Myocyte (in vitro differentiated cells): ENCODE measurements at places on chromosomes 4 and X.

GRCh38 chr4:1612278-1613098 is 71.6 kb downstream of the FAM53A start:
- no peak for DNase-seq

GRCh38 chrX:23726191-23726590 is 16.9 kb downstream of the ACOT9 start:
- no peak for DNase-seq

- DNase-seq: peak; percentile 1
Observed at GRCh38 chrX:52271206-52271605, 86.5 kb downstream of the MAGED4 start.

GRCh38 chr4:103424853-103425252 is 226.7 kb upstream of the CENPE start:
- no peak for DNase-seq

GRCh38 chrX:69988955-69989394 is 60.8 kb downstream of the AWAT2 start:
- no peak for DNase-seq

DNA sequence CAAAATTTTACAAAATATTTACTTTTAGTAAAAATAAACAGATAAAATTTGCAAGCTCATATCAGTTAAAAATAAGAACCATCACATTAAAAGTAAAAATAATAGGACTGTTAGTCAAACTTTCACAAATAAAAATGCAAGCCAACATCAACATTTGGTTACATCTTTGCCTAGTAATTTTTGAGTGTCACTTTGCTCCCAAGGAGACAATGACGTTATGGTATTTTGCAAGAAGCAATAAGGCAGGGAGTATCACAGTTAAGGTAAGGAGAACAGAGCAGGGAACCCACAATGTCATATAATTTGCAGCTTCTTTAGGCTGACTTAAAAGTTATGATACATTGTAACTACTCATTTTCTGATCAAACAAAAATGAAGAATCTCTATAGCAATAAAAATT is 98.7 kb downstream of the ATP8A1 start:
- no peak for DNase-seq

GRCh38 chr4:23023121-23023520 is 330.4 kb downstream of the GBA3 start:
- peak; percentile 75 for DNase-seq

- DNase-seq: no peak
Observed at GRCh38 chr4:37885496-37885895, 5.4 kb upstream of the TBC1D1 start.

DNA sequence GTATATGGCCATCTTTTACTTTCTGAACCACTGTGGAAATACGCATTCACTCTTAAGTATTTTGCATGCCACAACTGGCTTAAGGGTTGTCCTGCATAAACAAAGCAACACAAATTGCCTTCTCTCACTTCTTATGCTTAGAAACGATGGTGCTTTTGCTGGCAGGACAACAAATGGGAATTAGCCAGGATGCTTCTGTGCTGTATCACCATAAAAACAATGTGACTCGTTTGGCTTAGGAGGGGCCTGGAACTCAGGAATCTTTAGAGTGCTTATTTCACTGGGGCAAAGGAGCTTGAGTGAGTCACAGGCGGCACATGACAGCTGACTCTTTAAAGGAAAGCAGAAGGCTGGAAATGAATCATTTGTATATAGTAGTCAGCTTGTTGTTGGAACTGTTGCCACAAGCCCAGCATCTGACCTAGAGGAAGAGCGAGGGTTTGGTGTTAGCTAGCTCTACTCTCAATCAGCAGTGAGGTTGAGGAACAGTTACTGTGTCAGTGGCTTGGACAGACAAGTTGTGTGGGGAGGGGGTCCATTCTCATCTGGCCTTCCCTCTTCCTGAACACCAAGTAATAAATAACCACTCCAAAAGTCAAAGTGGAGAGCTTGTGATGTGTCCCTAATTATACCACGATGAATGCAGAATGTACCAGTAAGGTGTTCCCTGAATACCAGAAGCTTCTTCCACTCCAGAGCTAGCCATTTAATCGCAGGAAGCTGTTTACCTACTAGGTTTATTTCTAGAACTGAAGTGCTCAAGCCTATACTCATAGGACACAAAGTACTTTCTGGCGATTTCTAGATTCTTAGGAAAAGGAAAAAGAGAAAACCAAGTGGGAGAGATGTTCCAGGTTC is 293.1 kb downstream of the CAMK2D start:
- DNase-seq: peak; percentile 100

DNA sequence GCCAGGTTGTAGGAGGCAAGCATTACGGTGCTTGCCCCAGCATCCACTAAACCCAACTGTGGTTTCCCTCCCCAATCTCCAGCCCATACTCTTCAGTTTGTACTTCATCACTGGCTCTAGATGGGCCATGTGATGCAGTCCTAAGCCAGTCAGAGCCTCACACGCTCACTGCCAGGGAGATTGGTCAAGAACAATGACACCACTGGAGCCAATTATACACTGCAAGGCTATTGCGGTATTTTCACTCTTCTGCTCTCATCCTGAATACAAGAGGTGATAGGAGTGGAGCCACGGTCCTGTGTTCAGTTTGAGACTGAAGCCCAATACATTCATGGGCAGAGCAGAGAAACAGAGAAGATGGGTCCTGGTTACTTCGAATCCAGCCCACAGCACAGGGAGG is 58.4 kb downstream of the SEPSECS start:
- DNase-seq: no peak

DNA sequence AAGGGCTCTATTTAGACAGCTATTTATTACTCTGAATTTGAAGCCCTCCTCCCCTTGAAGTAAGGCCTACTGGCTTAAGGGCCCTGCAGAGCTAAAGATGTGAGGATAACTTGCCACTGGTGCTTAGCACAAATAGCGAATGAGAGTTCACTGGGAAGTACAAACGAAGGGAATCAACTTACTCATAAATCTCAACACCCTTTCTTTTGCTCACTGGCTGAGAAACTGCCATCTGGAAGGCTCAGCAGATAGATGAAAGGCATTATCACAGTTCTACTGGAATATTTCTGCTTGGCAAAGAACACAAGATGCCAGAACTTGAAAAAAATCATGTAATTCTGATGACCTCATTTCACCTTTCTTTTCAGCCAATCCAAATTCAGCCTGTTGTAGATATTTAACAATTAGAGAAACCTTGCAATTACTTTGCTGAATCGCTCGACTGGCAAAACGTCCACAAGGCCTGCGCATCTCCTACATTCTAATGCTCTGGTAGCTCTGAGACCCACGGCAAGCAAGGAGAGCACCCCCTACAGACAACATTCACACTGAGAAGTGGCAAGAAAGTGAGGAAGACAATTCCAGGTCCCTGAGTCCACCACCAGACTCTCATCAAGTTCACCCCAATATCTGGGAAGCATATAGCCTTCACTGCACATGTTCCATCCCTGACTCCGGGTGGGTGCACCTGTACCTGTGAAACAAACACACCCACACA is 27.5 kb downstream of the TSPAN5 start:
- no peak for DNase-seq

GRCh38 chr4:1374706-1375045 is 27.7 kb downstream of the UVSSA start:
- no peak for DNase-seq

- no peak for DNase-seq
Observed at GRCh38 chrX:72381439-72382201, 75.9 kb upstream of the CITED1 start.

DNA sequence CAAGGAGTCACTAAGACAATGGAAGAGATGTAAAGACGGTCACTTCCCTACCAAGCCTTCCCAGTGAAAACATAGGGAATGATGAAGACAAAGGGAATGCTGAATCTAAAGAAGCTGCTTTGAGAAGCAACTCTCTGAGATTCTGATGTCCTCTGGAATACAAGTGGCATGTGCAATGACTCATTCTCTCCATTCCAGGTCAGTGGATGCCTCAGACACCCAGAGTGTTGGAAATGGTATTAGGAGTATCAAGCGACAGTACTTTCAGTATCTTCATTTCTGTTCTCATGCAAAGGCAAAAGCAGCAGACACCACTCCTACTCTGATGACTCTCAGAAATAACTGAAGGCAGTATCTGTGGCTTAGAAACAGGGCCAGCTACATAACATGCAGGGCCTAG is 102.6 kb downstream of the FSTL5 start:
- DNase-seq: peak; percentile 47

- peak; percentile 51 for DNase-seq
Observed at GRCh38 chrX:133415276-133416105, at the start of gene GPC4. Gene GPC4, minus strand, starts transcription at chrX:133415489. Its CDS starts 524 bp downstream, at chrX:133414965.

DNA sequence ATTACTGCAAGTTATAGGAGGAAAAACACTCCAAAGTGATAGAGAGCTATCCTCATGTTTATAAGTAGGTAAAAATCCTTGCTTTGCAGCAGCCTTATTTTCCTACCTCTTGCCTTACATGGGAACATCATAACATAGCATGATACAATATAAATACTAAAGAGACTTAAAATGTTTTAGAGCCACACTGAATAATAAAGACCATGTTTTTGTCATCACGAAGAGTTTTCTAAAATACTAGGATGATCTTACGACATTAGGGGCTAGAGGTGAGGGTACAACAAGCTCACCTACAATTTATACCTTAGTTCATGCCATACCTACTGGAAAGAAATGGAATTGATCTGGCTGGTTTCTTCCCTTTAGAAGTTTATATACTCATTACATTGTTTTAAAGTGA is 184.8 kb downstream of the FBXW7 start:
- DNase-seq: no peak

- peak; percentile 92 for DNase-seq
Observed at GRCh38 chr4:185534866-185535611, at the start of gene PDLIM3. Gene PDLIM3, minus strand, starts transcription at chr4:185535507. Its CDS starts 73 bp downstream, at chr4:185535434.

DNA sequence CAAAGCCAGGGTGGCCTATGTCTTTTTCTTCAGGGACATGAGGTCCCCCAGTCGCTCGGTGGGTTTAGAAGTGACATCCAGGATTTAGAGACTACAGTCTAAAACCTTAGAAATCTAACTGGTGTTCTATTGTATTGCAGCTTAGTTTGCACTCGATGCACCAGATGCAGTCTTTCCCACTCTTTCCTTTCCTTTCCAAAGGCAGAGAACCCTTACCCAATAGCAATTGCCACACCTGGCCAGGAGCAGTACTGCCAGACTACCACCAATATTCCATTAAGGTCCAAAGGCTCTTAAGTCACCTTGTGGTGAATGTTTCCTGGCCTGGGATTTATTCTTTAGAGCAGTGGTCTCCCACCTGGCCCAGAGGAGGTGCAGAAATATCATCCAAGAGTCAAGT is 1068.8 kb downstream of the FAM133A start:
- DNase-seq: no peak

DNA sequence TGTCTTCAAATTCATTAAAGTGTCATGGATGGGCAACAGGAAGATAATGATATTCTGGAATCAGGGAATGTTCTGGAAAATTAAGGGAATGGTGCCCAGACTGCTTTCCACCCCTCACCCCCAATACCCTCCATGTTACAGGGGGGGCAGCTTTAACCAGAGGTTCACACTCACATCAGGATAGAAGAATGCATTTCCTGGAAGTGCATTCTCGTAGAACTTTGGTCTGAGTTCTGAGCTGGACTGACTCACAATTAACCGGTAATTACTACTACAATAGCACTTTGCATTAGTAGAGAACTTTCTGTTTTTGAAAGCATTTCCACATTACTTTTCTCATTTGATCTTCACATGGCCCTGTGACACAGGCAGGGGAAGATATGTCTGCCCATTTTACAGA is 52.5 kb upstream of the SHISA3 start:
- DNase-seq: no peak

DNA sequence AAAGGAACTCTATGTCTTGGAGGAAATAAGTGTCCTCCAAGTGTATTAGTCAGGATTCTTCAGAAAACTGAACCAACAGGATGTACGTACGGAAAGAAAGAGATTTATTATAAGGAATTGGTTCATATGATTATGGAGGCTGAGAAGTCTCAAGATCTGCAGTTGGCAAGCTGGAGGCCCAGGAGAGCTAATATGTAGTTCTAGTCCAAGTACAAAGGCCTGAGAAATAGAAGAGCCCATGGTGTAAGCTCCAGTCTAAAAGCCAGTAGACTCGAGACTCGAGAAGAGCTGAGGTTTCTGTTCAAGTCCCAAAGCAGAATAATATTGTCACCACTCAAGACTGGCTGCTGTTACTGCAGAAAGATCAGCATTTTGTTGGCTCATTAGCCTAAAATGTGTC is 65.3 kb upstream of the EFNB1 start:
- DNase-seq: no peak

DNA sequence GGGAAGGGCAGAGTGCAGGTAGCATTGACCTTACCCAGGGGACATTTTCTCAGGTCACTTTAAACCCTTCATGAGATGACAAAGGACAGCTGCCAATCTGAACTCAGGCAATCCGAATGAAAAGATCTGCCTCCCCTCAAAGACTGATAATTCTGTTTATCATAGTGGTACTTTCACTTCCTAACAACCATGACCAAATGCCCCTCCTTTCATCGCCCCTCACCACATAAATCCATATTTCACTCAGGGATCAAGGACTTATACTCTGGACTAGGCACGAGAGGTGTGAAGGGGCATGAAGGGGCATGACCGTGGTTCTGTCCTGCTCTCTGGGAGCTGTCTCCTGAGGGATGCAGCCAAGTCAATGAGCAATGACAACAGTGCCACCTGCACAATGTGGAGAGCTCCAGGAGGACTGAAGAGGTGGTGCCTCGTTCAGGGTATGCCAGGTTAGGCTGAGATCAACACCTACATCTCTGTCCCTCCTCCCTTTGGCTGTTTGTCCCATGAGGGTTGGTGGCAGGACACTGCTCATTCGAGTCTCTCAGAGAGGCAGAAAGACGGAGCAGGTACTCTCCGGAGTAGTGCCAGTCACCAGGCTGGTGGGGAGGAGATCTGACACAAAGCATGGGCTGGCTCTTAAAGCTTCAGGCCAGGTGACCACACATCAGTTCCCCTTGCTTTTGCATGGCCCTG is 12.5 kb downstream of the HS3ST1 start:
- no peak for DNase-seq

- DNase-seq: peak; percentile 84
Observed at GRCh38 chrX:150898343-150899190, at the start of gene CD99L2. Gene CD99L2, minus strand, starts transcription at chrX:150898668. Its CDS starts 80 bp downstream, at chrX:150898588.
